ENCODE measurements at places on chromosomes 6 and 20. TPM values are rescaled to one million over a fixed set of nuclear protein-coding genes. Genes with fewer than 3 reads are reported as not detected.

ELOVL4 gene
- total RNA-seq: 6.8 TPM

PSMB9 gene
- total RNA-seq: 29.8 TPM

SMAP1 gene
- 33.7 TPM for total RNA-seq

KCNK16 gene
- not detected for total RNA-seq

GLP1R gene
- not detected for total RNA-seq

MAN1A1 gene
- total RNA-seq: 67.2 TPM

C20orf202 gene
- not detected for total RNA-seq

DNAH8 gene
- total RNA-seq: 0.36 TPM

CST1 gene
- not detected for total RNA-seq

DNA sequence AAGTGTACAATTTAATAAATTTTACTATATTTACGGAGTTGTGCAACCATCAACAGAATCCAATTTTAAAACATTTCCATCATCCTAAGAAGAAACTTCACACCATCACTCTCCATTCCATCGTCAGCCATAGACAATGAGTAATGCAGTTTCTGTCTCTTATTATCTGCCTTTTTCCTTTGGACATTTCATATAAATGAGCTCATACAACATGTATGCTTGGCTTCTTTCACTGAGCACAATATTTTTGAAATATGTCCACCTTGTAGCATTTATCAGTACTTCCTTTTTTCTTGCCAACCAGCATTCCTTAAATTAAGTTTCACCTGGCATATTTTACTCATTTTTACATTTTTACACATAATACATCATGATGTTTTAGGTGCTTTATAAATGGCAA, 22.7 kb upstream of the HIVEP1 start:
- H3K36me3 ChIP-seq: no peaks in the 10 kb centered on the region
- no peaks in the 10 kb centered on the region for H3K27me3 ChIP-seq
- no peaks in the 10 kb centered on the region for H3K4me1 ChIP-seq
- no peak overlapping the region for H3K27ac ChIP-seq

DNA sequence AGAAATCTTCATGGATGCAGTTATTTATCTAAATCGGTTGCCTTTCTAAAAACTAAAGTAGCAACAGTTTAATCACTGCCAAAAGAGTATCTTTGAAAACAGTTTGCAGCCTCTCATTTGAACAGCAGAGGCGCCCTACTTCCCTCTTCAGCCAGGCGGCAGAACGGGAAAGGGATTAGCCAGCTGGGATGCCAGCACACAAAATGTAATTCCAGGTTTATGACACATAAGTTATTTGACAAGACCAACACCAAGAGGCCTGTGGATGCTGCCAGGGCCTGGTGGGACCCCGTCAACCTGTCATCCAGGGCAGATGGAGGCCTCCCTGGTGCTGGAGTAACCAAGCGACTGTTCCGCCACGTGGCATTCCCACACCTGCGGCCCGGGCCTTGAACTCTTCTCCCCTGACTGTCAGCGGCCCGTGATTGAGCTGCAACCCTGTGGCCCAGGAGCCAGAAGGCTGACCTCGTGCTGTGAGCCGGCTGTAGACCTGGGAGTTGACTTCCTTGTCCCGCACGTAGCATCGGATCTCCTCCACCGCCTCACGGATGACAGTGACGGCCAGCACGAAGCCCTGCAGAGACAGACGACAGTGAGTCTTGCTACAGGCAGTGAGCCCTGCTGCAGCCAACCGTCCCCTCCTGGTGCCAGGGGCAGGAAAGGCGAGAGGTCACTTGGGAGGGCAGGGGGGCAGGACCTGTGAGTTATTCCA, 55.5 kb downstream of the ATP9A start:
- H3K27me3 ChIP-seq: no peaks in the 10 kb centered on the region
- no peaks in the 10 kb centered on the region for H3K36me3 ChIP-seq
- no peak overlapping the region for H3K4me3 ChIP-seq
- H3K4me1 ChIP-seq: no peaks in the 10 kb centered on the region
- DNase-seq: peak; percentile 78

DNA sequence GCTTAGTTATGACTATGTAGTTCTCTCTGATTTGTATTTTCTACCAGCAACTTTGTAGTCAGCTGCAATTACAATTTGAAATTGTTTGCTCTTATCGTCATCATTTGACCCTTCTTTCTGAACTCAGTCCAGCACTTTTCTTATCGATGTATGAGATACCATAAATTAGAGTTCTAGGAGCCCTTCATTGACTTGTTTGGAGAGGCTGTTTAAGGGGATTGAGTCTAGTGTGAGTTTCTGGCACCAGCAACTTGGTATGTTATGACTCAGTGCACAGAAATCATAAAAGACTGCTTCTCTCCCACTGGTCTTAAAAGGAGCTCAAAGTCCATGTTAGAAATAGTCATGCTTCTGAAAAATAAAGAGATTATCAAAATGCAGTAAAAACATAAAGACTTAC, 190.3 kb downstream of the TENT5A start:
- no peaks in the 10 kb centered on the region for H3K27me3 ChIP-seq
- H3K4me1 ChIP-seq: peaks cover 30% of the 10 kb centered on the region
- H3K36me3 ChIP-seq: no peaks in the 10 kb centered on the region
- DNase-seq: peak; percentile 29

- no peaks in the 10 kb centered on the region for H3K27me3 ChIP-seq
- DNase-seq: peak; percentile 69
- no peak overlapping the region for H3K4me3 ChIP-seq
- H3K27ac ChIP-seq: no peak overlapping the region
Measured at GRCh38 chr6:84583784-84584183, 180.6 kb downstream of the TBX18 start.

DNA sequence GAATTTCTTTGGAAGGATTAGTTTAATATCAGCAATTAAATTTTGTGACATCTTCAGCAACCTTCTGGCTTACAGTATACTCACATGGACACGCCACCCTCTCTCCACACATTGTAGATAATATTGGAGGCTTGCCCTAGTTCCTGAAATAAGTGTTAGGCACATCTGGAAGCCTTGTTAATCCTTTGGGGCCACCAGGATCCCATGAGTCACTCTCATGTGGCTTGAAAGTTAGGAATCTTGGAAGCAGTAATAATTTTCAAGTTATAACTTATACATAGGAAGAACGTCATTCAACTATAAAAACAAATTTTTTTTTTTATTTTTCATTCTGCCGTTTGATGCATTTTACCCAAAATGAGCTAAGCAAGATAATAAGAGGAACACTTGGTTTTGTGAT, 20.5 kb downstream of the LAMA4 start:
- no peaks in the 10 kb centered on the region for H3K27me3 ChIP-seq
- H3K27ac ChIP-seq: peak overlapping the region; percentile 95
- no peak for DNase-seq
- no peak overlapping the region for H3K4me3 ChIP-seq
- H3K4me1 ChIP-seq: peaks cover 74% of the 10 kb centered on the region

DNA sequence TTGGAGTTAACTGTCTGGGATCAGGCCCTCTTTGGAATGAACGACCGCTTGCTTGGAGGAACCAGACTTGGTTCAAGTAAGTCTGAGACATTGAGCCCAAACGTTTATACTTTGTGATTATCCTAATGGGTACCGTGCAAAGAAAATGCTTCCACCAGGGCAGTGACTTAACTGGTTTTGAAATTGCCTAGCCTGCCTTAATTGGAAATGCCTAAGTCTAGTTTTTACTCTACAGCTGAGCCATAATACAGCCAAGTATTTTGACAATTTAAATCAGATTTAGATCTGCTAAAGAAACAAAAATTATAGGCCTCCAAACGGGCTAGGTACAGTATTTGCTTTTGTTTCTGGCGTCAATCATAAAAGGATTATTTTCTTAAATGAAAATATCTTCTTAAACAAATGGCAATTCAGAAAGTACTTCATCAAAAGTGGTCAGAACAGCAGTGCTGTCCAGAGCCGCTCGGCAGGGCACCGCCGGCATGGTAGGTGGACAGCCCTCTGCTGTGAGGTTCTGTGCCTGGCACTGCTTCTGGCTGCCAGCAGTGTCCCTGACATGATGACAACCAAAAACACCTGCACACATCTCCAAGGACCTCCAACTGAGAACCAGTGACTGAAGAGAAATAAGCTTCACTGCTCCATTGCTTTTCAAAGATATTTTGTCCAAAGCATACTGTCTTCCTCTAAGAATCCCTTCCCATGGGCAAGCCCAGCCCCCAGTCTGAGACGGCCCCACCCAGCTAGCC, 55.6 kb downstream of the EZR start:
- H3K4me1 ChIP-seq: peaks cover 3% of the 10 kb centered on the region
- H3K4me3 ChIP-seq: no peak overlapping the region
- H3K36me3 ChIP-seq: peaks cover 39% of the 10 kb centered on the region
- no peak overlapping the region for H3K27ac ChIP-seq
- no peaks in the 10 kb centered on the region for H3K27me3 ChIP-seq
- peak; percentile 58 for DNase-seq

DNA sequence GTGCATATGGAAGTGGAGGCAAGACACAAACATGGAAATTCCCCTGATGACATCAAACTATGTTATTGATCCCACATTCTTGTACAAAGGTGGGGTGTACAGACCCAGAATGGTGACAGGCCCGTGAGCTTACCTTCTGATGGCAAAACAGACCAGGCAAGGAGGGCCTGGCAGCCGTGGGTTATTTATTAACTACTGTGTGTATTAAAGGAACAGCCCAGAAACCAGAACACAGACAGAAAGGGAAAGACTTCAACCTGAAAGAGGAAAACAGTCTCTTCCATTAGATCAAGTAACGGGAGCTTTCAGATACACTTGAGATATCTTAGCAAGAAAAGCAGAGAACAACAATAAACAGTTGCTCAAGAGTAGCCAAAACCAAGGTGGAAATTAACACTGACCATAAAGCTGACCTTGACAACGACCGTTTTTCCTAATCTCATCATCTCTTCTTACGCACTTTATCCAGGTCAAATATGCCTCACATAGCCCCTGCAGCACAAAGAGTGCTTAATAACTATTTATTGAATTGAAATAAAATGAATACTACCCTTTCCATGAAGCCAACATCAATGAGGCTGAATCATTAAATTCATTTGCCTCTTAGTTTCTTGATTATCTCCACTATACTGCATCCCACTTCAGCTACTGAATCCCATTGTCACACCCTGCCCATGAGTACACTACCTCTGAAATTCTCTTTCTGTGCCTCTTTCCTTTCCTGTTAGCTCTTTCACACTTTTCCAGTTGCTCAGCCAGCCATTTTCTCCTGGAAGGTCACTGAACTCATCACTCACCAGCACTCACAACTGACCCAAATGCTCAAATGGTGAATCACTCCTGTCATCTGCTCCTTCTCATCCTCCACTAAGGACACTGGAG, 67.4 kb downstream of the MOXD1 start:
- peak; percentile 60 for DNase-seq
- H3K27ac ChIP-seq: peak overlapping the region; percentile 72
- no peak overlapping the region for H3K4me3 ChIP-seq
- no peaks in the 10 kb centered on the region for H3K27me3 ChIP-seq

GRCh38 chr20:32685541-32686529, 12.1 kb upstream of the C20orf203 start:
- DNase-seq: peak; percentile 89
- no peaks in the 10 kb centered on the region for H3K36me3 ChIP-seq

DNA sequence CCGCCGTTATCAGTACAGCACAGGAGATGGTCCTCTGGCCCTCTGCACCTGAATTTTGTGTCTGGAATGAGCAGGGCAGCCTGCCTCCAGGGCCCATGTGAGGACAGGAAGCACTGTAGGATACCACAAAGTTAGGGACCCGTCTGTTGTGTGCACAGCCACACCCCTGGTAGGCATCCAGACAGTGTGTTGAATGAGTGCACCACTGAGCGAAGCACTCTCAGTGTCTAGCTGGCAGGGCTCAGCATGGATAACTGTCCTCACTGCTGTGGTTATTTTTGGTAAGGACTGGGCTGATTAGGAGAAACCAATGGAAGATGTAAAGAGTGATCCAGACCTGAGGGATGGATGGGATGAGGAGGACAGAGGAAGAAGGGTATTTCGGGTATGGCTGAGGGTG, 178.7 kb downstream of the CLIC5 start:
- peaks cover 3% of the 10 kb centered on the region for H3K27me3 ChIP-seq
- no peaks in the 10 kb centered on the region for H3K36me3 ChIP-seq
- no peak overlapping the region for H3K4me3 ChIP-seq
- no peaks in the 10 kb centered on the region for H3K4me1 ChIP-seq

GRCh38 chr20:2946988-2947961, 74.0 kb downstream of the PTPRA start:
- H3K4me1 ChIP-seq: peaks cover 8% of the 10 kb centered on the region

DNA sequence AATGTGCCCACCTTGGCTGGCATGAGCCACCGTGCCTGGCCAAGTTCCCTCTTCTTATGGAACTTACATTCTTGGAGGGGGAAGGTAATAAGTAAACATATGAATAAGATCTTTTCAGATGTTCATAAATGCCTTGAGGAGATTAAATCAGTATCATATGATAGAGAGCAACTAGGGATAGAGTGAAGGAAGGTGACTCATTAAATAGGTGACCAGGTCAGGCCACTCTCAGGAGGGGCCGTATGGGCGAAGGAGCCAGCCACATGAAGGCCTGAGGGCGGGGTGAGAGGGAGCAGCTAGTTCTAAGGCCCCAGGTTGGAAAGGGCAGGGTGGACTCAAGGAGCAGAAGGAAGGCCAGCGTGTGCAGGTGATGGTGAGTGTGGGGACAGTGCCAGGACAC, 91.1 kb downstream of the UST start:
- peaks cover 12% of the 10 kb centered on the region for H3K4me1 ChIP-seq
- no peak for DNase-seq
- no peaks in the 10 kb centered on the region for H3K36me3 ChIP-seq

DNA sequence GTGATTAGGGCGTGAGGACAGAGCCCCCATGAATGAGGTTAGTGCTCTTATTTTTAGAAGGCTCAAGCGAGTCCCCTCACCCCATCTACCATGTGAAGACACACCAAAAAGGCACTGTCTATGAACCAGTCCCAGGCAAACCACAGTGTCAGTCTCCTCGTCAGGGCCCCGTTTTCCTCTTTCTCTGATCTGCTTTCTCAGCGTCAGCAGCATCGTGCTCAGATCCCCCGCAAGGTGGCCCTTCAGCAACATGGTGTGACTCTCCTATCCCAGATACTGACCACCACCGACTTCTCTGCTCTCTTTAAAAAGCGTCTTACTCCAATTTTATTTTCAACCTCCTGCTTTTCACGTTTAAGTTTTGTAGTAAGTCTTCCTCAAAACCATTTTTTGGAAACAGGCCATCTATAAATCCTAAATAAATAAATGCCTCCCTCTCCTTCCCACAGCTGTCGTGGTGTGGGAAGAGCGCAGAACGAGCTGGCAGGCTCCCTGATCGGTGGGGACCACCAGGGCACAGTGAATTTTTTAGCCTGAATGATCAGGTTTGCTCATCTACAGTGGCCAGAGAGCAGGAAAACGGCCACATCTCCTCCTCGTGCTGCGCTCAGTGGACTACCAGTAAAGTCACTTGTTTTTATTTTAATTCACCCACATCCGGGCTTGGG, 113.1 kb downstream of the BMP7 start:
- no peaks in the 10 kb centered on the region for H3K27me3 ChIP-seq
- no peak overlapping the region for H3K4me3 ChIP-seq
- H3K36me3 ChIP-seq: no peaks in the 10 kb centered on the region
- H3K27ac ChIP-seq: no peak overlapping the region
- H3K4me1 ChIP-seq: no peaks in the 10 kb centered on the region
- DNase-seq: no peak

DNA sequence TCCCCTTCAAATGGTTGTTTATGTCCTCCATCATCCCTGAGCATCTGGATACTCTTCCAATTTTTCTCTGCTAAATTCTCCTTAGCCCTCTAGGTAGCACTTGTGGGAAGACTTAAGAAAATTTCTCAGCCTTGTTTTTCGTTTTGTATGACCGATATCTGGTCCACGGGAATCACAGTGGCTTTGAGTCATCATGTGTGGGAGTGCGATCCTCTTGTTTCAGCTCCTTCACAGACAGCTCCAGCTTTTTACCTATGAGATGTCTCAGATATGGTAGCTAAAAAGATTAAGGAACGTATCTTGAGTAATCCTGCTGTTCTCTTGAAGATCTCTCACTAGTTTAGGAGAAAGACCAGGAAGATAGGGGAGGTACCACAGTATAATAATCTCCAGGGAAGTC, 196.1 kb downstream of the GRM1 start:
- DNase-seq: no peak
- no peak overlapping the region for H3K27ac ChIP-seq
- H3K4me3 ChIP-seq: no peak overlapping the region
- H3K4me1 ChIP-seq: no peaks in the 10 kb centered on the region
